Fibroblast of gingiva (primary cell): ENCODE measurements at places on chromosomes 3 and 15.

- no peak for DNase-seq
Measured at GRCh38 chr15:38701149-38701548, 136.5 kb upstream of the RASGRP1 start.

- DNase-seq: no peak
Measured at GRCh38 chr15:69939513-69940440, 157.9 kb downstream of the TLE3 start.

GRCh38 chr3:66052721-66053549 lies 14.2 kb upstream of the MAGI1 start:
- peak; percentile 63 for DNase-seq

GRCh38 chr15:44670087-44670950 lies 6.9 kb upstream of the SPG11 start:
- no peak for DNase-seq
